Nephron progenitor cell (in vitro differentiated cells): ENCODE measurements at places on chromosomes 11 and 22.

GRCh38 chr22:20441631-20442484 is 4.2 kb upstream of the SCARF2 start:
- DNase-seq = no peak

- DNase-seq = no peak
Measured at GRCh38 chr11:7489376-7489775, 4.1 kb downstream of the OLFML1 start.

DNA sequence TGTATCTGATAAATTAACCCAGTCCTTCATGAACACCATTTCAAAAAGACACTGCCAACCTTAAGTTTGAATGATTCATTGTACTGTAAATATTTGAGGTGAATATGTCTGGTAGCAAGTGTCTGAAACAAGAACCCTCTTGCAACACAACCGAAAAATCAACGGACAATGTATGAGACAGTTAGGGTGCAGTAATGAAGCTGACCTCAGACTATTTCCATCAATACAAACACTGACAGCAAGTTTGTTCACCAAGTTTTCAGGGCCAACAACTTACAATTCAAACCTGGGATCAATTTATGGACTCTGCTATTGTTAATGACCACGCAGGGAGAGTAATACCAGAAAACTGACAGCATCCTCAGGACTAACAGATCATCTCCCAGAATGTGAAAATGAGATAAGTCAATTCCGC is 126.3 kb downstream of the CADM1 start:
- DNase-seq = no peak

- DNase-seq = no peak
Measured at GRCh38 chr11:84455691-84456090, 1169.5 kb upstream of the CCDC90B start.

- no peak for DNase-seq
Measured at GRCh38 chr11:87295237-87295636, 257.5 kb downstream of the TMEM135 start.

- DNase-seq = no peak
Measured at GRCh38 chr22:41425660-41426365, 20.8 kb downstream of the TOB2 start.

- no peak for DNase-seq
Measured at GRCh38 chr11:12157241-12157661, 46.9 kb downstream of the MICAL2 start.

DNA sequence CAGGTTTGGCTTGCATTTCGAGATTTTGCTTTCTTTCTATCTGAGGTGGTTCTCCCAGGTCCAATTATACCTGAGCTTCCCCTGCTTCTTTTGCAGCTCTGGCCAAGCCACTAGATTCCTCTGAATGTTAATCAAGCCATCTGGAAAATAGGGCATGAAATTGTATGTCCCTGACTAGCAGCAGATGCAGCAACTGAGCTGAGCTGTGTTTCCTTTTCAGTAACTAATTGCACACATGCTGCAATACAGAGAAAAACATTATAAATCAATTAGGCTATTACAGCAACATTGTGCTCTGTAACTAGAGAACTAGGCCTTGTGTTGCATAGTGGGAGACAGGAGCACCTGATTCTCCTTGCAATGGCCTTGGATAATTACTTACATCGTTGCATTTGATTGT is 408.3 kb downstream of the ETS1 start:
- DNase-seq = no peak

- DNase-seq = no peak
Measured at GRCh38 chr22:48245196-48245485, 1482.7 kb downstream of the TBC1D22A start.

DNA sequence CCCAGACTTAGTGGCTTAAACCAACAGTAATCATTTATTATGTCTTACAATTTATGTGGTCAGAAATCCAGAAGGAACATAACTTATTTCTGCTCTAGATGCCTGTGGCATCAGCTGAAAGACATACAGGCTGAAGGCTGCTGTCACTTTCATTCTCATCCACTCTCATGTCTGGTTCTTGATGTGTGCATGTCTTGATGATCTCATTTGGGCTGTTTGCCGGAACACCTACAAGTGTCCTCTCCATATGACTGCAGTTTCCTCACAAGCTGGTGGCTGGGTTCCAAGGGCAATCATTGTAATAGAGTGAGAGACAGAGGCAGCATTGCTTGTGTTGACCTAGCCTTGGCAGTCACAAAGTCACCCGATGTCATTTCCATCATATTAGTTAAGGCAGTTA is 1375.9 kb upstream of the RAG2 start:
- DNase-seq = no peak

DNA sequence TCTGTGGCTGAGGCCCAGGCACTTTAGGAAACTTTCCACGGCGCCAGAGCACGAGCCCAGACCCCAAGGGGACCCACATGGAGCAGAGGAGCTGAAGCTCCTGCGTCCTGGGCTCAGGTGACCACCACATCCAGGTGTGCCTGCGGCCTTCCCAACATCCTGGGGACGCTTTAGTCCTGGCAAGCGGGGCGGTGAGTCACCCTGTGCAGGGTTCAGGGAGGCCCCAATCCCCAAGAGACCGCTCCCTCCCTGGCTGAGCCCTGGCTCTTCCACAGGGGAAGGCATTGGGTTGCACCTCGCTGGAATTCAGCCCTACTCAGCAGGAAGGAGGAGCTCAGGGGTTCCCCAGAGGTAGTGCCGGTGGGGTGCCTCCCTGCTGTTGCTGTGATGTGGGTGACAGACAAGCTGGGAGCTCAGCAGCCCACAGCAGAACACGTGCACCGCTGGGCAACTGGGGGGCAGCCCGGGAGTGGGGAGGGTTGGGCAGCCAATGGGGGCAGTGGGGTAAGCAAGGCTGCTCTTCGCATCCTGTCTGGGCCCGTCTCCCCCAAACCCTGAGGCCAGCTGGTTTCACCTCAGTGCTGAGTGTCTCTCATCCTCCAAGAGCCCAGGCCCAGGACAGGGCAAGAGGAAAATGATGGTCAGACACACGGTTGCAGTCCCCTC is 802.8 kb downstream of the BRD1 start:
- no peak for DNase-seq

DNA sequence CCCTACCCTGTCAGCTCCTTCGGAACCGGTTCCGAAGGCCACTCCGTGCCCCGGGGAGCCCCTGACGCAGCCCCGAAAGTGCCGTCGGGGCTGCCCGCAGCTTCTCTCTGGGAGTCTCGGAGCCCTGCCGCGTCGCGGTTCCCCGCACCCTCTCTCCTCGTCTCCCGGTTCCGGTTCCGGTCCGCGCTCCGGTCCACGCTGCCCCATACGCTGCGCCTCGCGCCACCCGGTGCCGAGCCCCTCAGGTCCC is 618 bp downstream of the MTA2 start:
- DNase-seq = no peak

DNA sequence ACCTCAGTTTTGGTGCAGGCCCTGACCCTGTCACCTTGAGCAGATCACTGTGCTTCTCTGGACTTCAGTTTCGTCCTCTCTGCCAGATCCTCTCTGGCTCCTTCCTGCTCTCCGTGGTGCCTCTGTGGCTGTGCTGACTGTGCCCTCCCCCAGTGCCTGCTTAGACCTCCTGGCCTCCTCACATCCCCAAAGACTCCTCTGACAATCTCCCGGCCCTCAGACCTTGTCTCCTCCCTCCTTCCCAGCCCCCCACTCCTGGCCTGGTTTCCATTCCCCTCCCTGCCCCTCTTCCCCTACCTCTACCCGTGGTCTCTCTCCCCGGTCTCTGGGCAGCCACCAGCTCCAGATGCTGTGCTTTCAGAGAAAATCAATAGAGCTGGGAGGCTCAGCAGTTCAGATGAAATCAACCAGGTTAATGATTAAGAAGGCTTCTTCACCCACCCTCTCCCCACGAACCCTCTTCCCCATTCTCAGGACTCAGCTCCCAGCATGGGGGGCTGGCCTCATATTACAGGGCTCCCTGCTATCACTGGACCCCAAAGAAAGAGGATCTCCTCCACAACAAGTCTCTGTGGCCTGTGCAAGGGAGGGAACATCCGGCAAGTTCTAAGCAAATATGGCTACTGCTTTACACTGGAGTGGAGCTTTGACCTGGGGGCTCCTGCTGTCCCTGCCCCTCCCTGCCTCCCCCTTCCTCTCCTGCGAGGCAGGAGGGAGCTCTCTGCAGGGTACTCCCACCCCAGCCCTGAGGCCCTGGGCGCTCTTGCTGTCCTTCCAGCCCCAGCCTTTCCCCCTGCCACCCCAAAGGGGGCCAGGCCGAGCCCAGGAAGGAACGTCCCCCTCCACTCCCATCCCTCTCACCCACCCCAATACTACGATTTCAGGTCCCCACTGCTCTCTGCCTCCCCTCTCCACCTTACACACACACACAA is 8.5 kb downstream of the BACE1-AS start:
- peak; percentile 18 for DNase-seq

GRCh38 chr11:114256967-114257286 is 39.3 kb upstream of the NNMT start:
- DNase-seq = no peak

- no peak for DNase-seq
Measured at GRCh38 chr11:93515441-93516025, 27.7 kb downstream of the SMCO4 start.

GRCh38 chr11:125348674-125349309 is 147.3 kb downstream of the FEZ1 start:
- DNase-seq = peak; percentile 89
